ENCODE measurements at places on chromosomes 12 and 14. TPM values are rescaled to one million over a fixed set of nuclear protein-coding genes. Genes with fewer than 3 reads are reported as not detected.

The NPFF gene
- total RNA-seq, result not detected

GRCh38 chr12:108531929-108532848, 17.1 kb downstream of the FICD start:
- no peaks in the 10 kb centered on the region for H3K27me3 ChIP-seq
- no peaks in the 10 kb centered on the region for H3K4me1 ChIP-seq
- H3K36me3 ChIP-seq, result peaks cover 46% of the 10 kb centered on the region
- no peak overlapping the region for H3K4me3 ChIP-seq
- no peak for DNase-seq

The PKP2 gene
- total RNA-seq, result 0.54 TPM

The KIF26A gene
- total RNA-seq, result 2.0 TPM

The RDH11 gene
- total RNA-seq, result 51.6 TPM

GRCh38 chr12:67534681-67535080, 113.9 kb upstream of the DYRK2 start:
- no peak overlapping the region for H3K27ac ChIP-seq
- DNase-seq, result no peak
- no peaks in the 10 kb centered on the region for H3K36me3 ChIP-seq
- no peaks in the 10 kb centered on the region for H3K27me3 ChIP-seq
- H3K4me3 ChIP-seq, result no peak overlapping the region

The SMOC1 gene
- 25.2 TPM for total RNA-seq

DNA sequence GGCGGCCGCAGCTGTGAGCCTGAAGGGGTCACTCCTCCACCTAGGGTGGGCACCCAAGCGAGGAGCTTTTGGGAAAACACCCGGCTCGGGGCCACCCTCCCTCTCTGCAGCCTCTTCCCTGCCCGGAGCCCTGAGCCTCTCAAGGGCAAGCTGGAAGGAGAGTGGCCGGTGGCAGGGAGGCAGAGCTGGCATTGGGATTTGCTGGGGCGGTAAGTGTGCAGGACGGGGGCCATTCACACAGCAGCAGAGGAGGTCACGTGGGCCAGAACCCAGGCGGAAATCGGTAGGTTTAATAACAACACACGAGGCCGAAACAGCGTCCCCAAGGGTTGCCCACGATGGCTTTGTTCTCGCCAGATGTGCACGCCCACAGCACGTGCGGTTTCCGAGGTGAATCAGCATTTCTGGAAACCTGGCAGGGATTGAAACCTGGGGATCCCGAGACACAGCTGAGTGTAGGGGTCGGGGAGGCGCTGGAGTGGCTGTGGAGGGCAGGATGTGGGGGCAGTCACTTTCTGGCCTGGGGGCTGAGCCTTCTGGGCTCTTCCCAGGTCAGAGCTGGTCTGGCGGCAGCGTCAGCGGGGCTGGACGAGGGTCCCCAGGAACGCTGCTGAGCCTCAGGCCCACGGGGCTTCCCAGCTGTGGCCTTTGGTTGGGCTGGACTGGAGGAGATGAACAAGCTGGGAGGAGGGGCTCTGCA, 23.5 kb downstream of the NOC4L start:
- DNase-seq, result no peak
- no peak overlapping the region for H3K27ac ChIP-seq
- no peaks in the 10 kb centered on the region for H3K27me3 ChIP-seq

The BCL2L2 gene
- total RNA-seq, result 74.4 TPM

The LRTM2 gene
- not detected for total RNA-seq

DNA sequence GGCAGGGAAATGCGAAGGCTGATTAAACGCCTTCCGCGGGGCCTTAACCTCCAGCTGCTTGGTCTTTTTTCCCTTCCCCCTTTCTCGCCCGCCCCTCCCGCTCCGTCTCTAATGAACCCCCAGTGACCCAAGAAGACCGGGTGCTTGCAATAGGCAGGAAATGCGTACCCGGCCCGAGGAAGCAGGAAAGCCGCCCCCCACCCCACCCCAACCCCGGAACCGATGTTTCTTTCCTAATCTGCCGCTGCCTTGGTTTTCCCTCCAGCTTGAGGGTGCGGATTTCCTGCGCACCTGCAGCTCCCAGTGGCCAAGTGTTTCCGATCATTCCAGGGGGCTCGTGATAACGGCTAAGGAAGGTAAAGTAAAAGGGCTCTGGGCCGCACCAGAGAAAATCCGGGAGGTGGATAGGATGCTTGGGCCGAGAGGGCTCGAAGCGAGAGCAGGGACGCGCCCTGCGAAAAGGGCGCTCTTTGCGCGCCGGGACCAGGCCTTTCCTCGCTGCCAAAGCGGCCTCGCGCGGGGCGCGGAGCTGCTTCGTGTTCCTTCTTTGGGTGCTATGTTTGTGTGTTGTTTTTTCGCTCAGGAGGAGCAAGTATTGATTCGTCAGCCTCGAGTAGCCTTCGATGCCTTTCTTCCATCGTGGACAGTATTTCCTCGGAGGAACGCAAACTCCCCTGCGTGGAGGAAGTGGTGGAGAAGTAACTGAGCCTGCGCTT, 983 bp downstream of the MYF6 start:
- H3K4me3 ChIP-seq, result peak overlapping the region; percentile 12
- peaks cover 3% of the 10 kb centered on the region for H3K4me1 ChIP-seq

The OTOGL gene
- total RNA-seq, result 0.14 TPM

GRCh38 chr14:56147986-56148901, 30.0 kb downstream of the PELI2 start:
- H3K27ac ChIP-seq, result no peak overlapping the region
- H3K4me1 ChIP-seq, result peaks cover 50% of the 10 kb centered on the region
- no peaks in the 10 kb centered on the region for H3K27me3 ChIP-seq
- H3K4me3 ChIP-seq, result no peak overlapping the region
- DNase-seq, result no peak
- no peaks in the 10 kb centered on the region for H3K36me3 ChIP-seq

The FSCB gene
- 1.2 TPM for total RNA-seq

The C12orf54 gene
- not detected for total RNA-seq

DNA sequence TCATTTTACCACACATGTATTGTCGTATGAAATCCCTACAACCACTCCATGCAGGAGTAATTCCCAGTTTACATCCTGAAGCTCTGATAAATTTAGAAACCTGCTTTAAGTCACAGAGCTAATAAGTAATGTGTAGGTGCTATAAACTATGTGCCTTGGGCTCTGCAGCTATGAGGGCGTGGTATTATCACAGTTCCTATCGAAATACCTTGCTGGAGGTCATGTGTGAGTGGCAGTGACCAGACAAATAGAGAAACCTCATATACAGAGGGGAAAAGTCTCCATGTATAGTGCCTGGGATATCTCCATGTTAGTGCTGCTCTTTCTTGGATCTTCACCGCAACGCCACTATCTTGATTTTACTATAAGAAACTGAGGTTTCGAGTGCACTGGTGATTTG, 883 bp upstream of the TBC1D15 start:
- H3K4me1 ChIP-seq, result peaks cover 8% of the 10 kb centered on the region
- H3K4me3 ChIP-seq, result peak overlapping the region; percentile 83
- H3K27me3 ChIP-seq, result no peaks in the 10 kb centered on the region

Data from thoracic aorta (tissue), 2 donors.